ENCODE measurements at places on chromosomes 6 and 20.

DNA sequence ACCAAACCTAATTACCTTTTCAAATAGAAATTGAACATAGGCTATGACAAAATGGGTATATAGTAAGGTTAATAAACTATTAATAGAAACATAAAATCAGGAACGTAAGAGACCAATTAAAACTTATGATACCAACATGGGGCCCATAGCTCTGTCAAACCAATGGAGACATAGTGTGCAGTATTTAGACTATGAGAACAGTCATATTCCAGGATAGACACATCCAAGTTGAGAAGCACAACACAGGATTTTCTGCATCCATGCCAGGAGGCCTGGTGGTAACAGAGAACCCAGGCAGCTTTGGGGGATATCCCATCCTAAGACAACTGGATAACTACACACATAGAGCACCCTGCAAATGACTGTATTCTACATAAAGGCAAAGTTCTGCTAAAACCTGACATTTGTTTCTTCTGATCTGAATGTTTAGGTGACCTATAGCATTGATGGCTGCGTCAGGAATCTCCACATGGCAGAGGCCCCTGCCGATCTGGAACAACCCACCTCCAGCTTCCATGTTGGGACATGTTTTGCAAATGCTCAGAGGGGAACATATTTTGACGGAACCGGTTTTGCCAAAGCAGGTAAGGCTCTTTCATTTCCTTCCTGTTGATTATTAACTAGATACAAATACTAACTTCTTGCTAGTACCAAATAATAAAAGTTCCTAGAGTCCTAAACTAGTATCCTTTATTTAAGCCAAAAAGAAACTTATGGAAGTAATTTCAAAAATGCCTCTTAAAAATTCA is 202.7 kb downstream of the ARHGAP18 start:
- no peak for DNase-seq

GRCh38 chr6:21781128-21781527 is 187.6 kb downstream of the SOX4 start:
- no peak for DNase-seq

DNA sequence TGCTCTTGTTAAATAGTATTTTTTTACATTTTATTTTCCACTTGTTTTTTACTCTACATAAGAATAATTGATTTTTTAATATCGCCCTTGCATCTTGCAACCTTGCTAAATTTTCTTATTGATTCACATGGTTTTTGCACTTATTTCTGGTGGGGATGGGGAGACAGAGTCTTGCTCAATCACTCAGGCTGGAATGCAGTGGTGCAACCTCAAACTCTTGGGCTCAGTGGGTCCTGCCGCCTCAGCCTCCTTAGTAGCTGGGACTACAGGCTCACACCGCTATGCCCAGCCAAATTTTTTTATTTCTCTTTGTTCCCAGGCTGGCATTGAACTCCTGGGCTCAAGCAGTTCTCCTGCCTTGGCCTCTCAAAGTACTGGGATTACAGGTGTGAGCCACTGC is 30.3 kb downstream of the LIN28B start:
- no peak for DNase-seq

GRCh38 chr6:109417646-109418045 is 22.8 kb downstream of the PPIL6 start:
- no peak for DNase-seq

DNA sequence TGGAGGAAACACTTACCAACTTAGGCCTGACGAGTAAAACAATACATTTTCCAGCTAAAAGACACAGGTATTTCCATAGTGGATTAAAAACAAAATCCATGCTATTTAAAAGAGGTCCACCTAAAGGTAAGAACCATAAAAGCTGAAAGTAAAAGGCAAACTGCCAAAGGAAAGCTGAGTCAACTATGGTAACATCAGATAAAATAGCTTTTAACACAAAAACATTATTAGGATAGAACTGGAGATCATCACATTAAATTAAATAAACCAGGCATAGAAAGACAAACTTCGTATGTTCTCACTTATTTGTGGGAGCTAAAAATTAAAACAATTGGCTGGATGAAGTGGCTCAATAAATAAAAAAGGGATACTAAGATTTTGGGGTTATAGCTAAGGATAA is 166.8 kb upstream of the SLC22A16 start:
- DNase-seq: no peak

GRCh38 chr6:147384029-147384428 is 124.5 kb upstream of the SAMD5 start:
- no peak for DNase-seq

DNA sequence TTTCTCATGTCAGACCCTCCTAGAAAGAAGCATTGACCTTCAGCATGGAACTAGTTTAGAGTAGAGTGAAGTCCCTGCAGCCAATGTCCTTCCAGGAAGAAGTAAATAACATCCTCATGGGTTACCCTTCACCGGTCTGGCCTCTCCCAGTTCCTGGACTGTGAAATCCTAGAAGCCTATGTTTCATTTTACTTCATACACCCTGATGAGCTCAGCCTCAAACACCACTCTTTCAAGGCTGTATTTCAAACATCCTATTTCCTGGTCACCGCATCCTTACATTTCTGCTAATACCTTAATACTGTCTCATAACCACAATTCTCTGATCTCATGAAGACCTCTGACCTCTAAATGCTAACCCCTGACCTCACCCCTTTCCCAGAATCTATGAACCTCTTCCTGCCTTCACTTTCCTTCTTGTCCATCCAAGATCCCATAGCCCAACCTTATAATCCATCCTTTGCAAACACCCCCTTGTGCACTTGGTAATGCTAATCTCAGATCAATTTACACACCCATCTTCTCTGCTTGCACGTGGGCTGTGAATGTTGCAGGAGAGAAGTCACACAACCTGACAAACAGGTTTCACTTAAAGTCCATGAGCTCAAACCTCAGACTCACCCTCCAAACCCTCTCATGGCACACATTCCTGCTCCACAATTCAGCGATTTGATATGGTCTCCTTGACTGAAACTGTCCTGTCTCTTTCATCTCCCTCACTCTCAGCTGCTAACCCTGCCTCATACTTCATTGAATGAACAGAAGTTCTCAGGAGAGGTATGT is 30.2 kb downstream of the SLC2A10 start:
- no peak for DNase-seq

- DNase-seq: no peak
These were observed 2.2 kb downstream of the BPHL start for GRCh38 chr6:3120765-3121089.

DNA sequence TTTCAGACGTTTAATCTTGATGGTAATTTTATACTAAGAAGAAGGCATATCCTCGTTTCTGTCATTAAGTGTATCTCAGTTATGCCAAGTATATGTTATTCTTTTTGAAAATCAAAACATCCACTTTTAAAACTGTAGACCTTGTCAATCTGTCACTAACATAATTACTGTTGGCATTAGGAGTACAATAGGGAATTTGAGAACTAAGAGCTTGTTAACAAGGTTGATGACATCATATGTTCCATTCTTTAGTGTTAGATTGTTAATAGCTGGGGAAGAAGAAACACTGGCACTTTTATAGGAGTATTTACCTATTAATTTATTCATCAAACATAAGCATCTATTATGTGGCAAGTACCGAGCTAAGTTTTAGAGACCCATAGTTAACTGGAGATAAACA is 76.2 kb downstream of the MAP3K4 start:
- DNase-seq: no peak

Data from stimulated activated CD8-positive, alpha-beta memory T cell treated with anti-CD3 and anti-CD28 coated beads, Interleukin-4, amount 100 ng/mL, for 4 hours (primary cell).